Activated CD8-positive, alpha-beta memory T cell treated with anti-CD3 and anti-CD28 coated beads for 48 hours (primary cell): ENCODE measurements at places on chromosomes 2 and 18.

DNA sequence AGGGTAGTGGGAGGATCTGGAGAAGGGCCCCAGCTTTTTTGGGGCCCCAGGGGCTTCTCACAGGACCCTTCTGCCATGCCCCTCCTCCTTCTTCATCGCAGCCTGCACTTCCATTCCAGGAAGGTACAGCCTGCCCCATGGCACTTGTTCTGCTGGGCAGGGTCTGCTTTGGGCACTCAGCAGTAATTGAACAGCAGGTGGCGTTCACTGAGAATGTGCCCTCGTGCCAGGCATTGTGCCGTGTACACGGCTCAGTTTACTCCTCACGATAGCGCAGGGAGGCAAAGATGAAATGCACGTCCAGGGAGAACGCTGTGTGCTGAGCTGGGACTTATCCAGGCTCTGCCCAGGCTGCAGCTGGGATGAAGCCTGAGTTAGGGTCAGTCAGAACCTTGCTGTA is 54.8 kb upstream of the ASB18 start:
- DNase-seq, result no peak

DNA sequence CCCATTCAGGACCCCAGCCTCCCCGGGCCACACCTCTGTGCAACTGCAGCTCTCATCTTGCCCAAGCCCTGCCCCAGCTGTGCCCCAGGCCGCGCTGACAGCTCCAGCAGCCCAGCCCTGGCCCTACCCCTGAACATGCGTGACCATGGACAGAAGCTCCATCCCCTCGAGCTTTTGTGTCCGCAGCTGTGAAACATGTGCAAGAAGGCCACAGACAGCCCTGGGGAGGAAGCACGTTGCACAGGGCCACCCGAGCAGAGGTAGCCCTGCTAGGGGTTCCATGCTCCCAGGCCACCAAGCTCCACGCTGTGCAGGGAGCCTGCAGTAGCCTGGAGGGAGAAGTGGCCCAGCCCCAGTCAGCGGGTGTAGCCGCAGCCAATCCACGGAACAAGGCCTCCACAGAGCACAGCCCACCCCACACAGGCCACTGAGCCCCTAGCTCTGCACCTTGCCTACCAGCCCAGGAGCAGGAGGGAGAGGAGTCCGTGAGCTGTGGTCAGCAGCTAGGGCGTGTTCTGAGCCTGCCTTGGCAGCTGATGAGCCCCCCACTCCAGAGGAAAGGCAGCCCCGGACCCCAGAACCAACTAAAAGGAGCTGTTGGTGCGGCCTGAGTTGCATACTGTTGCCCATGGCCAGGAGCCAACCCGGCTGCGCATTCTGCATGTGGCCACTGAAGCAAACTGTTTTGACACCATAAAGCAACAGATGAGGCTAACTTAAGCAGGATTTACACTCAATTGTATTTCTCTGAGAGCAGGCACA is 184.0 kb downstream of the SEPTIN10 start:
- no peak for DNase-seq

DNA sequence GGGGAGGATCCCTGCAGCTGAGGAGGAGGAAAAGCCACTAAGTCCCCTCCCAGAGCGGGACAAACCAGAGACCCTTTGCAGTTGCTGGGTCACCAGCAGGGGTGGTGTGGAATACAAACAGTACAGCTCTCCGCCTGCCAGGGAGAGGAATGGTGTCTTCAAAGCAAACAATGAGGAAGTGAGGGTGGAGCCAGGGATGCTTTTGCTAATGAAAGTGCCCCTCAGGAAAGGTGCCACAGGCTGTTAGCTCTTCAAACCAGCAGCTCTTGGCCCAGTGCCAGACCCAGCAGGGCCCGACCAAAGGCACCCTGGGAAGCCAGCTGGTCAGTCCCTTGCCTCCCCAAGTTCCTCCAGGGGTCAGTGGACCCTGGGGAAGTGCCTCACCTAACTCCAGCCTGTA is 102.8 kb downstream of the HIBCH start:
- DNase-seq, result no peak

- DNase-seq, result no peak
Measured at GRCh38 chr18:44682201-44682870, 1.6 kb downstream of the SETBP1 start.

DNA sequence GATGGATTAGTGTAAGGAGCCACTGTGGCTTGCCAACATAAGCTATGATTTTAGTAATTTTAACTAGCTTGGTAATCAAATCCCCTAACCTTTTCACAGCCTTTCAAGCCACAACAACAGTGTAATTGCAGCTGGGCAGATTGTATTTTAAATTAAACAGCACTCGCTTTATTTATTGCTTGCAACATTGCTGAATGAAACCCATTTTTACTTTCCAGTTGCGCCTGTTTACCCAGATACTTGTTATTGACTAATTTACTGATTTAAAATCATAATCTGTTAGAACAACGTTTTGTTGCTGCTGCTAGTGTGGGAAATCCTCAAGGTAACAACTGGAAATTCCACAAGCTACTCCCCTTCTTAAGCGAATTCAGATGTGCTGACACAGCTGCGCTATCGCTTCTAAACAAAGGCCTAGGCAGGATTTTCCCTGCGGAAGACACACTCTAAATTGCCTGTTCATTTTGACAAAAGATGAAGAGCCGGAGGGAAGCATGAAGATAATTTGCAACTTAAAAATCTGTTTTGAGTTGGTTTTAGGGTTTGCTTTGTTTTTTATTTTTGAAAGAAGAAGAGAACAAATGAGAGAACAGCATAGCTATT is 283.9 kb downstream of the ALPK2 start:
- DNase-seq, result no peak

DNA sequence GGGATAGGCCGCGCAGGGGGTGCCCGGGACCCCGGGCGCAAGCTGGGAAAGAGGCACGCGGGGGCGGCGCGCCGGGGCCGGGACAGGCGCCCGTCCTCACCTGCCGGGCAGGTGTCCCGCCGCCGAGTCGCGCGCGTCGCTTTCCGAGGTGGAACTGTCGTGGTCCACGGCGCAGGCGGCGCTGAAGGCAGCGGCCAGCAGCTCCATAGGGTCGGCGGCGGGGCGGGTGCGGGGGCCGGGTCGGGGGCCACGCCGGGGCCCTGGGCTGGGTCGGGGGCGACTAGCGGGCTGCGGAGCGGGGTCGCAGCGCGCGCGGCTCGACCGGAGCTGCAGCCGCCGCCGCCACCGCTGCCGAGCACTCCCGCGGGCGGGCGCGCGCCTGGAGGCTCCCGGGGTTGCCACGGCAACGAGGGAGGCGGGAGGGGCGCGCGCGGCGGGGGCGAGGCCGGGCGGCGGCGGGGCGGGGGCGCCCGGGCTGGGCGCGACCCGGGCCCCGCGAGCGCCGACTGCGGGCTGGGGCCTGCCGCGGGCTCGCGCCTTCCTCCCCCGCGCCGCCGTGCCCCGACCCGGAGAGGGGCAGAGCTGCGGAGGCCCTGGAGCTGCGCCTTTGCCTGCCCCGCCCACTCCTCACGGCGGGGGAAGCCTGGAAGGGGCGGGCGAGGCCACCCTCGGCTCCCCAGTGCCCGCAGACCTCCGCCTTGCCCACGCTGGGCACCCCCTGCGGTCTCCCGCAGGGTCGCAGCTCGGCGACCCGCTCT is 57.9 kb downstream of the SNORC start:
- DNase-seq, result no peak

- DNase-seq, result no peak
Measured at GRCh38 chr2:33136566-33136965, 189.8 kb downstream of the LTBP1 start.

DNA sequence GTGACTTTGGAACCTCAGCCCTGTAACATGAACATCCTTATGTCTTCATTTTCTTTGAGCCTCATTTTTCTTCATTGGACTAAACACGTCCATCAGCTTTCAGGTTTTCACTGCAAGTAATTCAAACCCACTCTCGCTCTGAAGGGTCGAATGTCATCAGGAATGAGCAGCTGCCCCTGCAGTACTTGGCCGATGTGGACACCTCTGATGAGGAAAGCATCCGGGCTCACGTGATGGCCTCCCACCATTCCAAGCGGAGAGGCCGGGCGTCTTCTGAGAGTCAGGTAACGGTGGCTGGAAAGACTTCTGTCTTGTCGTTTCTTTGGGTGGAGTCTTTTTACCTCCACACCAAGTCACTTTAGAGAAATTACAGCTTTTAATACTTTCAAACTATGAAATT is 39.1 kb upstream of the PRLH start:
- DNase-seq, result no peak

- no peak for DNase-seq
Measured at GRCh38 chr18:78596794-78597345, 382.7 kb upstream of the SALL3 start.

DNA sequence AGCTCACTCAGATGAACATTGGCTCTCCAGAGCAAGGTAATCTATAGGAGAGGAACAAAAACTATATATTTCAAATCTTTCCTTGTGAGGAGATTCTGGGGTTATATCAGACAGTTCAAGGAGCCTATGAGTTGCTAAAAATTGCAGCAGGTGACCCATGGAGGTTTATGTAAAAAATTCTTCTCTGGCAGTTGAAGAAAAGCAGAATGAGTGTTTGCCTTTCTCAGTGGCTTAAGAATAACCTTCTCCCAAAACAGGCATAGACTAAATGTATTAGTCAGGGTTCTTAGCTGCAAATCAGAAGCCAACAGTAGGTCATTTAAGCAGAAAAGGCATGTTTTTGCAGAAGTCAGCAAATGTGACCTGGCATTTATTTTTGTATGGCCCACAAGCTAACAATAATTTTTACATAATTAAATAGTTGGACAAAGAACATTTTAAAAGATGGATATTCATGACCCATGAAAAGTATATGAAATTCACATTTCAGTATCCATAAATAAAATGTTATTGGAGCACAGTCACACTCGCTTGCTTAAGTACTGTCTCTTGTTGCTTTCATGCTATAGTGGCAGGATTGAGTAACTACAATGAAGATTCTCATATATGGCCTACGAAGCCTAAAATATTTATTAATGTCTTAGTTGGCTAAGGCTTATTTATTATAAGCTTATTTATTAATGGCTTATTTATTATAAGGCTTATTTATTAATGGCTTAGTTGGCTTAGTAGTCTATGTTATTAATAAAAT is 93.4 kb upstream of the TLK1 start:
- DNase-seq, result no peak

DNA sequence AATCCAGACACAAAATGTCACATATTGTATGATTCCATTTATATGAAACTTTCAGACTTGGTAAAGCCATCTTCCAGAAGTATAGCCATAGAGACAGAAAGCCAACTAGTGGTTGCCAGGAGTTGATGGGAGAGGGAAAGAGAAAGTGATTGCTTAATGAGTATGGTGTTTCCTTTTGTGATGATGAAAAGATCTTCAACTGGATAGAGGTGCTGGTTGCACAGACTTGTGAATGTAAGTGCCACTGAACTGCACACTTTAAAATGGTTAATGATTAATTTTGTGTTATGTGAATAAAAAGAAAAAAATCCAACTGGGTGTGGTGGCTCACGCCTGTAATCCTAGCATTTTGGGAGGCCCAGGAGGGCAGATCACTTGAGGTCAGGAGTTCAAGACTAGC is 135.3 kb upstream of the SLC1A4 start:
- no peak for DNase-seq

DNA sequence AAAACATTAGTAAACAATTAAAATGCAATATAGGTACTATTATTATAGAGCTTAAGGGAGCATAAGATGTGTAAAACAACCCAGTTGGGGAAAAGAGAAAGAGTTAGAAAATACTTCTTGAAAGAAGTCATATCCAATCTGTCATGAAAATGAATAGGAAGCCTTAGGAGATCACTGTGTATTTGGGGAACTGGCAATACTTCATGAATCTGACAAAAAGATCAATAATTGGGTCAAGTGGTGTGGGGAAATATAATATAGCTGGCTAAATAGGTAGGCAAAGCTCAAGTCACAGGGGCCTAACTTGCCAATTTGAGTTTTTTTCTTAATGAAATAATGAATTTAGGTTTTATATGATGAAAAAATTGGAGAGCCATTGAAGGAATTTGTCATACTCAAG is 14.4 kb downstream of the DNAJC10 start:
- DNase-seq, result no peak

DNA sequence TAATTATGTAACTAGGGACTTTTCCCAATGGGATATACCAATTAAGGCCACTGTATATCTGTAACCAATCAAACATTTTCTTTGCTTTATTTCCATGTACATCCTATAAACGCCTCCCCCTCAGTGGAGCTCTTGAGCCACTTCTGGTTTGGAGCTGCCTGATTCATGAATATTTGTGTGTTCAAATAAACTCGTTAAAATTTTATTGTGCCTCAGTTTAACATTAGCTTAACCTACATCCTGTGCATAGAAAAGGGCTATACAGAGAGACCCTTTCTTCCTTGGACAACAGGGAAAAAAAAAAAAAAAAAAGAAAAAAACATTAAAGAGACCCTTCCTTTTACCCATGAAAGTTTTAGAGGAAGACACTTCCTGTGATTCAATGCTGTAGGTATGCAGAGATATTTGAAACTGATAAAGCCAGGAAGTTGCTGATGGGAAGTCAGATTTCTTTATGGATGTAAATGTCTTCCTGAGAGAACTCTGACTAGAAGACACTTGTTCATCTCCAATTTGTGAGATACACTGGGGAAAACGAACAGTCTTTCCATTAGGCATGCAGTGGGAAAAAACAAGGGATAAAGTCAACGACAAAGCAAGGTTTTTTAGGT is 614.6 kb upstream of the SOX11 start:
- DNase-seq, result no peak

DNA sequence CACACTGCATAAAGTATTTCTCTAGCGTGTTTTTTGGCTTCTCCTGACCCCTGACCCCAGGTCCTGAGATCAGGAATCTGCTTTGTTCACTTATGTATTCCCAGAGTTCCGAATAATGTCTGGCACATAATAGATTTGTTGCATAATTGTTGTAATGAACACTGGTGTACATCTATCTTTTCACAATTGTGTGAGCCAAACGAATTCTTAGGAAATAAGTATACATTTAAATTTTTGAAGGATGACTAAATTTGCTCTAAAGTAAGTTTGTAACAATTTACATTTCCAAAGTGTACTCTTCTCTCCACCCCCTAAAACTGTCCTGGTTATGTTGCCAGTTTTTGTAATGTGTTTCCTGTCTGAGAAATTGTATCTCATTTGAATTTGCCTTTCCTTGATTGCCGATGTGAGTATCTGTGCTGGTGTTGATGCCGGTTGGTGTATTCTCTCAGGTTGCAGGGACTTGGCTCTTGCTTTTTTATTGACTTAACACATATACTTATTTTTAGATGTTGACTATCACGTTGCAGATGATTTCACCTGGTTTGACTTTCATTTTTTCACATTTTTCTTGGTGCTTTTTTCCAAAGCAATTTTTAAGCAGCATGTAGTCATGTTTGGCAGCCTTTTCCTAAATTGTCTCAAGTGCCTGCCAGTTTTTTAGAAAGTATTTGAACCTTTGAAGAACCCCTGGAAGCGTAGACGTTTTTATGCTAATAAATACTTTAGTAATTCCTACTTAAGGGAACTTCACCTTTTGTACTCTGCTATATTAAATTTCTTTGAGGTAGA is 16.1 kb upstream of the FARP2 start:
- no peak for DNase-seq

DNA sequence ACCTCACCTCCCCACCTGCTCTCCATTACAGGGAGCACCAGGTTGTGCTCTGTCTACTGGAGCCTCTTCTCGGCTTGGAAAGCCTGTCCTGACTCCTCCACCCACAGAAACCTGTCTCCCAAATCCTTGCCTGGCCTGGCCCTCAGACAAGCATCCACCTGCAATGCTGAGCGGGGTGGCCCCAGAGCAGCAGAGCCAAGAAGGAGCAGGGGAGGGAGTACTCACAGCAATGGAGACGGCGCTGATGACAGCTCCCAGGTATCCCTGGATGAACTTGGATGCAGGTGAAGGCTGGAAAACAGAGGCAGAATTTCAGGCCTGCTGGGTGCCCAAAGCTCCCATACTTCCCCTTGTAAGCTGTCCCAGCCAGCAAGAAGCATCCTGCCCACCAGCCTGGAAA is 72.8 kb downstream of the SFXN5 start:
- no peak for DNase-seq

GRCh38 chr18:73088445-73088844 is 220.7 kb upstream of the NETO1 start:
- no peak for DNase-seq
